ENCODE measurements at places on chromosomes 5 and 9.

- DNase-seq, result no peak
These were observed 1.7 kb downstream of the SMIM3 start for GRCh38 chr5:150780187-150780692.

GRCh38 chr9:4630836-4631235 lies 31.3 kb upstream of the PLPP6 start:
- no peak for DNase-seq

DNA sequence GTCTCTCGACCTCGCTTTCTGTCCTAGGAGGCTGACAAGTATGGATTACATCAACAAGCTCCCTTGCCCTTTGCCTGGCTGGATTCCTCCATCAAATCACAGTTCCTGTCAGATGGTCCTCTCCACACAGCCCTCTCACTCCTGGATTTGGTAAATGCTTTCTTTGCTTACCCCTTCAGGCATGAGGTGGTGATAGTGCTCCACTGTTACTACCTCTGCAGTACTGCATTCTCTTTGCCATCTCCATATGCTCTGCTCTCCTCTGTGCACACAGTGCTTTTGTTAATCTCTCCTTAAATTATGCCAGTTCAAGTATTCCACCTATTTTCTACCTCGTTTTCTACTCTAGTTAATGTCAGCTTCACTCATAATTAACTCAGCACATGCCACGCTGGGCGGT lies 279.2 kb downstream of the DMAC1 start:
- no peak for DNase-seq

- no peak for DNase-seq
These were observed 182.2 kb downstream of the MCTP1 start for GRCh38 chr5:95102687-95103086.

GRCh38 chr5:178895615-178896571 lies at the start of gene ZFP2:
Gene ZFP2, plus strand, starts transcription at chr5:178895913. Its CDS starts 35,401 bp downstream, at chr5:178931314.
- no peak for DNase-seq

DNA sequence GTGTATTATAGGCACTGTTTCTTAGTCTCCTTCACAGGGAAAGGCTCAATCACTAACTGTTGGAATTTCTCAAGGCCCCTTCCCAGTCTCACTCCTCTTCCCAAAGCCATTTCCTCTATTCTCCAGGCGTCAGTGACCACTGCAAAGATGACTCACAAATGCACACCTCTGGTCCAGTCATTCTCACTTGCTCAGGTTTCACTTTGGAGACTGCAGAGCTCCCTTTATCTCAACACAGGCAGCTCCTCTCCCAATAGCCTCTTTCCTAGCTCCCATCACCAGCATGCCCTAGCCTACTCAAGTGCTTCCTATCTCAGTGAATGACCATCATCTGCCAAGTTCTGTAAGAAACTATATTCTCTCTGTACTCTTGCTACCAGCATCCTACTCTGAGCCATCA lies 323.6 kb downstream of the NTRK2 start:
- DNase-seq, result no peak

DNA sequence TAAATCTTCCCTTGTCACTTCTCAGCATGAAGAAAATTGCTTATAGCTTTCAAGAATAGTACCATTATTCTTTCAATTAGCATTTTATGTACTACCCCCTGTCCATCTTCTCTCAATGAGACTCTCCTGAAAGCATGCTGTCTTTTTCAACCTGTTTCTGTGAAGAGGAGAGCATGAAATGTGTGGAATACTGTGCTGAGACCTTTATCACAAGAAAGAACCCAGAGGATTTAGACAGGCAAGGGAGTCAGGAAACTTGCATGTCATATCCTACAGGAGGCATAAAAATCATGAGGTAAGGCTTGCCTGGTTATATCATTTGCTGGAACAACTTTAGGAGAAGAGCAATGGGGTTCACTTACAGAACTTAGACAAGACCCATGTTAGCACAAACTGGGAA lies 56.7 kb upstream of the LPAR1 start:
- no peak for DNase-seq

- no peak for DNase-seq
These were observed 34.1 kb upstream of the PLPP1 start for GRCh38 chr5:55568654-55569512.

DNA sequence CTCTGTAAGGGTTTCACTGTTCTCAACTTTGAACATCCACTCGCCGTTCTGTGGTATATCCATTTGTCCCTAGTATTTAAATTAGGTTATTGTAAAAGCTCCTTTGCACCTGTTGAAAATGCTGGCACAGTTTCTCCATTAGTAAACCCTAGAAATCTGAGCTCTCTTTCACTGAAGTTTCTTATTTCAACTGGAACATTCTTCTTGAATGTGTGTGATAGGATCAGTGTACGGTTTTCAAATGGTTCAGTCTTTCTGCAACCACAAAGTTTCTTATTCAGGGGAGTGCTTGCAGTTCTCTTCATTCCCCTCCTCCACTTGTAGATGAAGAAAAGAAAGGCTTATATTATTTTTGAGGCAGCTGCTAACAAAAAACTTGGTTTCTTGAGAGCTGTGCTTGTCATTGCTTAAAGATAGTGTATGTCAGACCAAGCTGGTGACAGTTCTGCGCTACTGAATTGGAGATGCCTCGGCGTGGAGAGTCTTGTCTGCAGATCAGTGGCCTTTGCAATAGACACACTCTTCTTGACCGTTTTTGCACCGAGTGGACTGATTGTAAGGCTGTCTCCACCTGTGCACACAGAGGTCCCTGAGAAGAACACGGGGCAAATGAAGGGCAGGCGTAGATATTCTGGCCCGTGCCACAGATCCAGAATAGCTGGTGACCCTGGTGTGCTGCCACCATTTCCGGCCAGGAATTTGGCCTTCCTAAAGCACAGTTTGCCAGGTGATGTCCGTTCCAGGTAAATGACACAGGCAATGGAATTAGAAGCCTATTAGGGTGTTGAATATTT lies 102.2 kb downstream of the TRIO start:
- no peak for DNase-seq
